ENCODE measurements at places on chromosomes 1 and 21.

- DNase-seq, result no peak
These were observed 466 bp downstream of the PEX10 start for GRCh38 chr1:2411801-2412394.

- DNase-seq, result peak; percentile 19
These were observed 231.3 kb upstream of the VAMP3 start for GRCh38 chr1:7539769-7540175.

GRCh38 chr21:42836767-42837301 is 42.5 kb downstream of the WDR4 start:
- DNase-seq, result peak; percentile 54

DNA sequence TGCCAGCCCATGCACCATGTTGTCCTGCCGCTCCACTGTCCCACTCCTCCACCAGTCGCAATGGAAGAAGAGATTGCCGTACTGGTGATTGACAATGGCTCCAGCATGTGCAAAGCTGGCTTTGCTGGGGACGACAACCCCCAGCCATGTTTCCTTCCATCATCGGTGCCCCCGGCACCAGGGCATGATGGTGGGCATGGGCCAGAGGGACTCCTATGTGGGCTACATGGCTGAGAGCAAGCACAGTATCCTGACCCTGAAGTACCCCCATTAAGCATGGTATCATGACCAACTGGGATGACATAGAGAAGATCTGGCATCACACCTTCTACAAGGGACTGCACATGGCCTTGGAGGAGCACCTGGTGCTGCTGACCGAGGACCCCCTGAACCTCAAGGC is 1.9 kb upstream of the AMY2B start:
- no peak for DNase-seq

GRCh38 chr1:153509729-153510354 is 25.9 kb downstream of the S100A6 start:
- peak; percentile 82 for DNase-seq

DNA sequence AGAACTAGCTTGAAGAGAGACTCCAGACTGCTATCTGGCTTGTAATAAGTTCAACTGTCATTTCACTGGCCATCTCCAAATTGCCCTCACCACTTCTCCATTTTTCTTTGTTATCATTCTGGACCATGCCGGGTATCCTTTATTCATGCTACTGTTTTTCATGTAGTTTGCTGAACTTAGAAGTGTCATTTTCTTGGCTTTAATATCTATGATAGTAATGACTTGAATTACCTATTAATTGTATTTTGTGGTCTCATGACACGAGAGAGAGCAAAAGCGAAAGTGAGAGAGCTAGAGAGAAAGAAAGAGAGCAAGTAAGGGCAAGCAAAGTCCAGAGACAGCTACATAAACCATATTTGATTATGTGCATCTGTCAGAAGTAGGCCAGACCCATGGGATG is 184.9 kb upstream of the ATP1B1 start:
- no peak for DNase-seq

GRCh38 chr1:77557053-77557452 is 125.4 kb downstream of the ZZZ3 start:
- no peak for DNase-seq

- peak; percentile 51 for DNase-seq
These were observed 51.3 kb downstream of the LGR6 start for GRCh38 chr1:202244841-202245261.

GRCh38 chr1:228996281-228996680 is 261.0 kb downstream of the RHOU start:
- DNase-seq, result no peak

DNA sequence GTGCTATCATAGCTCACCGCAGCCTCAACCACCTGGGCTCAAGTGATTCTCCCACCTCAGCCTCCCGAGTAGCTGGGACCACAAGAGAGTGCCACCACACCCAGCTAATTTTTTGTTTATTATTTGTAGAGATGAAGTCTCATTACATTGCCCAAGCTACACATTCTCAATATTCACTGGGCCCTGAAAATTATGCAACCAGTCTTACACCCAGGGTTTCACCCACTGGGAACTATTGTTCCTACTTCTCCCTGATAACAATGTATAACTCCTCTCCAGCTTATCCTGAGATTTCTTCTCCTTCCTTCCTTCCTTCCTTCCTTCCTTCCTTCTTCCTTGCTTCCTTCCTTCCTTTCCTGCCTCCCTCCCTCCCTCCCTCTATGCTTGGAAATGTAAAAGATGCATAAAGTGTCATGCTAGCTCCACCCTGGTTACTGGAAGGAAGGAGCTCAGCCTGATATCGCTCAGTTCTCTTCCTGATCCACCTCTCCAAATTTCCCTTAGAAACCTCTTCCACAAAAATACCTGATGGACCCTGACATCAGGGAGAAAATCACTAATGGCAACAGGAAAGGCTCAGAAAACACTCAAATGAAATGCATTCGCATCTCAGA is 11.2 kb upstream of the VSIG8 start:
- no peak for DNase-seq

DNA sequence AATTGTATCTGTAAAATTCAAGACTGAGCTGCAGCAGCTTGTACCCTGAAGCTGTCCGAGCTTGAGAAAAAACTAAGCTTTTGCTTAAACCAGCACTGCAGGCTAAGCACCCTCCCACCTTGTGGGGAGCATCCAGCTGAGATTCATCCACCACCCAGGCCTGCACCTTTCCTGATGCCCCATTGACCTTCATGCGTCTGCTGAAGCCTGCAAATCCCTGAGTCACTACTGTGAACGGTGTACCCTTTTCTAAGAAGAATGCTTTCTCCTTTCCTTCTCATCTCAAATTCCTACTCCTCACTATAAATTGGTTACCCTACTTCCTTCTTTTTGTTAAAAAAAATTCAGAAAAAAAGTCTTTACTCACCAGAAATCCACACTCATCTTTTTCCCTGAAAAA is 90.9 kb upstream of the RGS18 start:
- DNase-seq, result no peak

Measured in spleen (tissue), 13 donors.